ENCODE measurements at places on chromosomes 7 and 10. TPM values are rescaled to one million over a fixed set of nuclear protein-coding genes. Genes with fewer than 3 reads are reported as not detected.

DNA sequence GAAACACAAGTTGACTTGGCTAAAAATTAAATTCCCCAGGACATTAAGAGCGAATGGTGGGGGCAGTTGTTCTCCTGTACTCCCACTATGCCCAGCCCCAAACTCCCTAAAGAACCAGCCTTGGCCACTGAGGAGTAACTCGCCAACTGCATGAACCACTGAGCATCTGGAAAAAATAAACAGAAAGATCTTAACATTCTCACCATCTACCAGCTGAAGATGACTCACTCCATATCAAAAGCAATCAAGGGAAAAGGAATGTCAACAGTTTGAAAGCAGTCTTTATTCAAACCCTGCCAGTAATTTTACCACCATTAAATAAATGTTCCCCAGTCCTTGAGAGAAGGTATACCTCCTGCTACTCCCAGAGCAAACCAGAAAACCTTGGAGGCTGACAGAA lies 45.4 kb downstream of the CTTNBP2 start:
- no peak for DNase-seq

GJD4 gene
- not detected for total RNA-seq

DNA sequence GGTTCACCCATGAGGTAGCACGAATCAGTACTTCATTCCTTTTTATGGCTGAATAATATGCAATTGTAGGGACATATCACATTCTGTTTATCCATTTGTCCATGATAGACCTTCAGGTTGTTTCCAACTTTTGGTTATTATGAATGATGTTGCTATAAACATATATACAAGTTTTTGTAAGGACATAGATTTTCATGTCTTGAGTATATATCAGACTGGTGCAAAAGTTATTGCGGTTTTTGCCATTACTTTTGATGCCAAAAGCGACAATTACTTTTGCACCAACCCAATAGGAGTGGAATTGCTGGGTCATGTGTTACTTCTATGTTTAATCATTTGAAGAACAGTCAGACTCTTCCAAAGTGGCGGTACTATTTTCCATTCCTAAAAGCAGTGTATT lies 361.5 kb downstream of the RPS24 start:
- no peak for DNase-seq

DNA sequence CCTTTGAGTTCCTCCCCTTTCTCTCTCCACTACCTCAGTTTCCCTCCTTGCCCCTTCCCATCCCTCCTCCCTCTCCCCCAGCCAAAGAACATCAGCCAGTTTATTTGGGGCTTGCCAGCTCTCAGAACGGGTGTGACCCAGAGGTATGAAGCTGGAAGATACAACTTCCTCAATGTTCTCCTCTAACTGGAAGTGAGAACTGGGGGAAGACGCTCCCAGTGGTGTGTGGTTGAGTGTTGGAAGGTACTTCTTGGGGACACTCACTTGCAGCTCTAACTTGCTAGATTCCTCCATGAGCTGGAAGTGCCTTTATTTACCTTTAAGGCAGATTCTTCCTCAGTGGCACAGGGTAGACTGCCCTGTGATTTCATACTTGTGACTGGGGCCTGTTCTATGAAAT lies 110.5 kb upstream of the HABP2 start:
- DNase-seq = no peak

DNA sequence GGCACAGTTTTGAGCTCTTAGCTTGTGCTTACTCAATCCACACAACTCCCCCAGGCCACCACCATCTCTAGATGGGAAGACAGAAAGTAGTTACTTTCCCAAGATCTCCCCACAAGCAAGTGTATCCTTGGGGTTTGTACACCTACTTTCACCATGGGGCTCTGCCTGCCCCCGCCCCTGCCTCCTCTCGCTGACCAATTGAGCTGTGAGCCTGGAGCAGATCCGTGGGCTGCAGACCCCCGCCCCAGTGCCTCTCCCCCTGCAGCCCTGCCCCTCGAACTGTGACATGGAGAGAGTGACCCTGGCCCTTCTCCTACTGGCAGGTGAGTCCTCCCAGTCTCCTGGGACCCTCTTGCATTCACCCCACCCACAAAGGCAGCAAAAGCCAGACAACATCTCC lies 2.0 kb downstream of the FXYD4 start:
- DNase-seq = no peak

DNA sequence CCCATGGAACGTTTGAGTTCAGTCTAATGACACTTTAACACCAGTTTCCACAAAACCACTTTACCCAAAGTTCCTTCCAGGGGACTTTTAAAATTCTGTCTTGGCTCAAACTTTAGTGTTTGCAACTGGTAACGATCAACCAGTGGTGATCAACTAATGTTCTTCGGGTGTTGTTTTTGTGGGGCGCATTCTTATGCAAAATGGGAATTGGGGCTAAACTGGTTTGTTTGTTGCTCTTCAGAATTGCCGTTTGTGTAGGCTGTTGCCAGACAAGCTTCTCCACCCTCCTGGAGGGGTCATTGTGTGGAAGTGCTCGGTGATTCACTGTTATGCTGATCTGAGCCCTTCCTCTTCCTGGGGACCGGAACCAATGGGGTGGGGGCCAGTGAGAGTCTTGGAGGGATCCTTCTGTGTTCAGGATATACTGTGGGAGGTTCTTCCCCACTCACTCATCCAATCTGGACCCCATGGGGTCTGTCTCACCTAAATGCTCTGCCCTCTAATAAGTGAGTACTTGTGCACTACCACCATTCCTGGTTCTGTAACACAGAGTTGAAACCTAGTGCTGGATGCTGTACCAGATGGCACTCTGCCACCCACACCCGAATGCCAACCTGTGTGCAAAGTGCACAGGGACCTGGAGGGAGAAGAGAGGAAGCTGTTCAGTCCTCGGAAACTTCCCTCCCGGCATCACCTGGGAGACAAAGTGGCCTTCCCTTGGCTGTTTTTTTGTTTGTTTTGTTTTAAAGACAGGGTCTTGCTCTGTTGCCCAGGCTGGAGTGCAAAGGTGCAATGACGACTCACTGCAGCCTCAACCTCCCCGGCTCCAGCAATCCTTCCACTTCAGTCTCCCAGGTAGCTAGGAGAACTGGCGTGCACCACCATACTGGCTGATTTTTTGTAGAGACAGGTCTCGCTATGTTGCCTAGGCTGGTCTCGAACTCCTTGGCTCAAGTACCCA lies 2.1 kb downstream of the NFE2L3 start:
- DNase-seq = no peak

RAMP3 gene
- not detected for total RNA-seq

- no peak for DNase-seq
Observed at GRCh38 chr7:4808565-4808964, 33.1 kb downstream of the AP5Z1 start.

DNA sequence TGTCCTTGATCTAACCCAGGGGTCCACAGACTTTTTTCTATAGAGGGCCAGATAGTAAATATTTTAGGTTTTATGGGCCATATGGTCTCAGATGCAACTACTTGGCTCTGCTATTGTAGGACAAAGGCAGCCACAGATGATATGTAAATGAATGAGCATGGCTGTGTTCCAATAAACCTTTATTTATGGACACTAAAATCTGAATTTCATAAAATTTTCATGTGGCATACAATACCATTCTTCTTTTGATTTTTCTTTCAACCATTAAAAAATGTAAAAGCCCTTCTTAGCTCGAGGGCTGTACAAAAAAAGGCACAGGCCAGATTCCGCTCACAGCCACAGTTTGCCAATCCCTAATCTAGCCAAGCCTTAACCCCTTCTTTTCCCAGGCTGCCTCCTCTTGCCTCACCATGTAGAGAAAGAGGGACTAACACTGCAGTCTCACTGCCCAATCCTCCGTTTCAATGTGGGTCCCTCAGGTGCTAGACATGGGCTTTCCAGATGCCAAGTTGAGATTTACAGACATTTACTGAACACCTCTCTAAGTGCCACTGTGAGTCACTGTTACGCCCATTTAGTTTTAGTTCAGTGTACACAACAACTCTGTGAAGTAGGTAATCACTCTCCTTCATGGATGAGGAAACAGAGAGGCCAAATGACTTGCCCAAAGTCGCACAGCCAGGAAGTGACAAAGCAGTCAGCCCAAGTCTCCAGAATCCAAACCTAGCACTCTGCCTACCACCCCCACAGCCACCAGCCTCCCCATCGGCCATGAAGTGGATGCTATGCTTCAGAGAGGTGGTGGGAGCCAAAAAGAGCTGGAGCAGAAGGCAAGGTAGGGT lies 132.6 kb upstream of the PDLIM1 start:
- no peak for DNase-seq

DNA sequence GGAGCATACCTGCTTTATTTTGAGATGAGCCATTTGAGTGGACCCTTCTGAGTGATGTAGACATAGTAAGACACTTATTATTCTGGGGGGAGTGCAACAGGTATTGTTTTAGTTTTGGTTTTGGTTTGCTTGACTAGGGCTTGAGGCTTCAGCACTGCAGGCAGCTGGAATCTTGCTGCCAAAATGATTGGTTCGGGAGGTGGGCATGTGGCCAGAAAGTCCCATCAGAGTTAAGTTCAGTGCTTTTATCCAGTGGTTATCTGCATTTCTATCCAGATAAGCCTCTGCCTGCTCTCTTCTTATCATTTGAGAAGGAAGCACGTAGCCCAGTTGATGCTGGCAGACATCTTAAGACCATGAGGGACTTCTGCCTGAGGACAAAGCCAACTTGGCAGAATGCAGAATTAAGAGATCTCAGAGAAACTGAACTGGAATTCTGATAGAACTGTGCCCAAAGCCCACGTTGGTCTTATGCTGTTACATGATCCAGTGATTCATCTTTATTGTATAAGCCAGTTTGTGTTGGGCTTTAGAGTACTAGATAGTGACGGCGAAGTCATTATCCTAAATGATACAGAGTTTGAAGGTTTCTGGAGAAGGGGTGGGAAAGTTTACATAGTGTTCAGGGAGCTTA lies 9.6 kb upstream of the JAZF1 start:
- no peak for DNase-seq

DNA sequence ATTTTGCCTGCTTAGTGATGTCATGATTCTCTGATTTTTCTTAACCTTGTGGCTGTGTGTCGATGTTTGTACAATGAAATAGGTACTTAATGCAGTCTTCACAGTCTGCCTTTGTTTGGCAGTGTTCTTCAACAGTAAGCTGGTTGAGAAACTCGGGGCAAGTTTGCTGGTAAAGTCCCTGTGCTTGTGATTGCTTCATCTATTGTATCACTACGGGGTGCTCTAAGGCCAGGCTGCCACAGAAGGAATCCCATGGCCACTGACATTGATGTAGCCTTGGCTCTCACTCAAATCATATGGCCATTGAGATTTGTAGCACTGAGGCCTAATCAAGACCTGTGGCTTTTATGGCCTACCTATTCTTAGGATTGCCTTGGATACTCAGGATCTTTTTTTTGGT lies 33.5 kb upstream of the PRSS37 start:
- DNase-seq = no peak

GRCh38 chr7:21944616-21945453 lies 864 bp downstream of the CDCA7L start:
- peak; percentile 63 for DNase-seq
